ENCODE measurements at places on chromosomes 5 and 9.

DNA sequence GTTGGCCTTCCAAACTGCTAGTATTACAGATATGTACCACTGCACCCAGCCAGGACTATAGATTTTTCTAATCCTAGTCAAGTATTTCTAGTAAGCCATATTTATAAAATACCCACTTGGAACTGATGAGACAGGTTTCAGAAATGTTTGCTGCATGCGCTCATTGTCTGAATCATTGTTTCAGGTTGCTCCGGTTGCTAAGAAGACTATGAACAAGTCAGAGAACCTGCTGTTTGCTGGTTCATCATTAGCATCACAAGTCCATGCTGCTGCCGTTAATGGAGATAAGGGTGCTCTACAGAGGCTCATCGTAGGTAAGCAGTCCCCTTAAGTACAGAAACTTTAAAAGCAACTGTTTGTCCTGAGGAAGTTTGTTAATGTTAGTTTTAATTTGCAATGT lies 5.3 kb downstream of the INVS start:
- no peak for DNase-seq

DNA sequence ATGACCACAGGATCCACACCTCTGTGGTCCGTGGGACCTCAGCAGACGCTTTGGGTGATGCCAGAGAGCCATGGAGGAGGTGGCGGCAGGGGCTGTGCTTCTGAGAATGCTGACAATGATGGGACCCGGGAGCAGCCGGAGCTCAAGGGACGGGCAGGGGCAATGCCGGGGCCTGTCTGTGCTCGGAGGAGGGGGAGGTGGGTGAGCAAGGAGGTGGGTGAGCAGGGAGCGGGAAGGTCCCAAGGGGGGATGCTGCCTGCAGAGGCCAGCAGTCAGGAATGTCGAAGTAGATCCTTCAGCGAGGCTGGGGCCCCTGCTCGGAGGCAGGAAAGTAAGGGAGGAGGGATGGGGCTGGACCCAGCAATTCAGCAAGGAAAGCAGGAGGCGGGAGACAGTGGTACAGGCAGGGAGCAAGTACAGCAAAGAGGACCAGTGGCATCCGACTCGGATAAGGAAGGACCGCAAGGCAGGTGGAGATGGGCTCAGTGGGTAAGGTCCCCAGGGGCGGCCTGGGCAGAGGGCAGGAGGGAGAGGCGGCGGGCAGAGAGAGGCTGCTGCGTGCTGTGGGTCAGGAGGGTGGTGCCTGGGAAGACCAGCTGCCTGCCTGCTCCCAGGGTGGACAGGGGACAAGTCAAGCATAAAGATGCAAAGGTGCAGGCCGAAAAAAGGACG lies 49.0 kb downstream of the ADAMTS2 start:
- no peak for DNase-seq

- no peak for DNase-seq
Observed at GRCh38 chr5:1759378-1759970, 40.2 kb downstream of the MRPL36 start.

DNA sequence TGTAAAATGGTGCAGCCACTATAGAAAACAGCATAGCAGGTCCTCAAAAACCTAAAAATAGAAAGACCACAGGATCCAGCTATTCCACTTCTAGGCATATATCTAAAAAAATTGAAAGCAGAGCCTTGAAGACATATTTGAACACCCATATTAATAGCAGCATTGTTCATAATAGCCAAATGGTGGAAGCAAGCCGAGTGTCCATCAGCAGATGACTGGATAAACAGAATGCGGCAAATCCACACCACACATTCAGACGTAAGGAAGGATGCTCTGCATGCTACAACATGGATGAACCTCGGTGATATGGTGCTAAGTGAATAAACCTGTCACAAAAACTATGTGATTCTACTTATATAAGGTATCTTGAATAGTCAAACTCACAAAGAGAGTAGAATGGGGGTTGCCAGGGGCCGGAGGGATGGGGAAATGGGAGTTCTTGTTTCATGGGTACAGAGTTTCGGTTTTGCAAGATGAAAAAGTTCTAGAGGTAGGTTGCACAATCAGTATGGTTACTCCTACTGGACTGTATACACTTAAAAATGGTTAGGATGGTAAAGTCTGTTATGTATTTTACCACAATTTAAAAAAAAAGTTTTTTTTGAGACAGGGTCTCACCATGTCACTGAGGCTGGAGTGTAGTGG lies 17.1 kb upstream of the HSD17B3 start:
- DNase-seq: no peak

DNA sequence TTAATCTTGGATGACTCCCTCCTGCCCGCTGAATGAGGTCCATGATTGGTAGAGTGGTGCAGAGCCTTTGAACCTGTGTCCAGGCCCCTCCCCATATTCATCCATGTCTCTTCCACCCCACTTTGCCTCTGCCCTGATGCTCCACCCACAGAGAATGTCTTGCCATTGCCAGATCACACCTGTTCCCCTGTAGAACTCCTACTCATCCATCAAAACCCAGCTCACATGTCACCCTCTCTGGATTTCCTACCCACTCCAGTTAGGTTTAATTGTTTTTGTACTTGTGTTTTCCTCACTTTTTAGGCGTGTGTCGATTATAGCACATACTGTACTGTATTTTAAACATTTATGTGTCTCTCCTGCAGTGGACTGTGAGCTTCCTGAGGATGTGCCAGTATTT lies 107.0 kb upstream of the CTSL start:
- DNase-seq: no peak

DNA sequence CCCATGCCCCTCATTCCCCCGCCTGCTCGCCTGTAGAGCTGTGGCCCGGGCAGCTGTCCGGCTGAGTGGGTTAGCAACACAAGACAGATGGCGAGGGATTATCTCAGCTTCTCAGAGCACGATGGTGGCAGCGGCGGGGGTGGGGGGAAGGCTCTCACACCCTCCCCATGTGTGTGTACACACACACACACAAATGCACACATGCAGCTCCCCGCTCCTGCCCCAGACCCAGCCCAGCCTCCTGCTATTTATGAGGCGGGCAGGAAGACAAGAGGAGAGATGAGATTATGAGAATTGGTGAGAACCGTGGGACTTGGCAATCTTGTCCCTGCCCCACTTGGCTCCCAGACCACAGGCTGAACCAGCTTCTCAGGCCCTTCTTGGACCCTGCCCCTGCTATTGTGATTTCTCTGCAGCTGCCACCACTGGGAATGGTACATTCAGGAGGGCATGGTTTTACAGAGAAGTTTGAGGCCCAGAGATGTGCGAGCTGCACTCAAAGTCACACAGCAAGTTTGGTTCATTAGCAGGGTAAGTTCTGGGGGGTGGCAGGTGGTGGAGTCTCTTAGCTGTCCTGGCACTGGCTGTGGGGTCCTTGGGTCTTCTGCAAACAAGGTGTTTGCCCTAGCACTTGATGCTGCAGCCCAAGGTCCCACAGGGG lies 51.0 kb upstream of the PSD2 start:
- peak; percentile 85 for DNase-seq
